ENCODE measurements at places on chromosomes 2 and 18. TPM values are rescaled to one million over a fixed set of nuclear protein-coding genes. Genes with fewer than 3 reads are reported as not detected.
A peak's percentile ranks its signal among the peaks of the same experiment; 100 is the strongest.

- DNase-seq = no peak
These were observed 3.3 kb downstream of the DYSF start for GRCh38 chr2:71456617-71457016.

DNA sequence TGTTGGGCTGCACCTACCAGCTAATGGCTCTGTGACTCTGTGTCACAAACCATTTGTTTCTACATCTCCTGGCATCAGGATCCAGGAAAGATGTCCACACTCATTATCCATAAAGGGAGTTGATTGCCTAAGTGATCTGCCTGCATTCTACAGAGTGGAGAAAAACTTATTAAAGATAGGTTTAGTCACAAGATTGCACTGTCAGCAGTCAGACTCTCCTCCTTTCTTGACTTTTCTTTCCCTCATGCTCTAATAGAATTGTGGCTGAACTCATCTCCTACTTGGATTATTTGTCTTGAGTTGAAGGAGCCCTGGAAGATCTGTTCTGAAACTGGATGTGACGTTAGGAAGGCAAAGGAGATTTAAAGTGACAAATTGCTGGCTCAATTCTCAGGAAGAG, 152.7 kb downstream of the SLC8A1 start:
- no peak for DNase-seq

DNA sequence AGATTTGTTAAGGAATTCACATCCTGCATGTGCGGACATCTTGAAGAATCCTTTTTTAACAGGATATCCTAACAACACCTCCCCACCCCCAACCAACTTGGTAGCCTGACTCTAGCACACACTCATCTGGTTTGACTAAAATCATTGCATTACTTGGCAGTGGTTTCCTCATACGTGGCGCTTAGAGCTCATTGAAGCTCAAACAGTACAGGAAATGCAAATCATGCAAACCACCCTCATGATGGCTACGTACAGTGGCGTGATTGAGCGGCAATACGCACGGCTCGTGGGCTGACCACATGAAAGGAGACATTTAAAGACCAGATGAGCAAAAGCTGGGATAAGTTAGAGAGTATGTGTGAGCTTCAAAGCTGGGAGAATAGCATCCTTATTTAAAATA, 336.2 kb downstream of the ZEB2 start:
- DNase-seq = peak; percentile 51

The MTCL1 gene
- 0.34 TPM for polyA plus RNA-seq

The IL36RN gene
- polyA plus RNA-seq = not detected

GRCh38 chr2:163664610-163665009, 71.2 kb downstream of the FIGN start:
- DNase-seq = no peak

- no peak for DNase-seq
These were observed 29.3 kb downstream of the PTRHD1 start for GRCh38 chr2:24763843-24764242.

The MDH1B gene
- not detected for polyA plus RNA-seq

DNA sequence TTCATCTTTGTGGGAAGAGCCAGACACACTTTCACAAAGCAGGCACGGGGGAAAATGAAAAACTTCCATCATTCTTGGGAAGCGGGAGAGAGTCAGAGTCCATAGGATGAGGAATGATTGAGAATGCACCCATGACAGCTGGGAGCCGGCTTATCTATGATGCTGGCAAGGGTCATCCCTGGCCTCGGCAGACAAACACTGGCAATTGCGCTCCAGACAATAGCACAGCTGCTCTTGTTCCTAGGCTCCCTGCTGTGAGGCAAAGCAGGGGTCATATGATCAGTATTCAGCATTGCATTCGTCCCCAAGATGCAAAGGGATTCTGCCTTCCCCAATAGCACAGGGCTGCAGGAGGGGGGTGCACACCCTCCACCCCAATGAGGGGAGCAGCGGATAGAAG, 33.0 kb downstream of the CYRIA start:
- DNase-seq = no peak
